Heart right ventricle (tissue), 16 donors: ENCODE measurements at places on chromosomes 12 and 14.

DNA sequence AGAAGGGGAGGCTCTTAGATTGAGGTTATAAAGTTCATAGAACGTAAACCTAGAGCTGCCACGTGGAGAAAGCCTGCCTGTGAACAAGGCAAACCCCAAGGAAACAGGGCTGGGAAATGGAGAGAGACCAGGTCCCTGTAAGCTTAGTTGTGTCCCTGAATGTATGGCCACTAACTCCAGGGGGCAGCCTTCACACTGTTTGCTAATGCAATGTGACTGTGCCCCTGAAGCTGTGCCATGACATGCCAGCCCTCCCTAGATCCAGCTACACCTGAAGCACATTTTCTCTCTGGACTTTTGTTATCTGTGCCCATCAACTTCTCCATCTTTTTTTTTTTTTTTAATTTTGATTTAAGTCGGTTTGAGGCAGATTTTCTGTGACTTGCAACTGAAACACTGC is 60.6 kb upstream of the TMCC3 start:
- no peak for DNase-seq

GRCh38 chr14:91142214-91142668 is 28.4 kb downstream of the DGLUCY start:
- no peak for DNase-seq

DNA sequence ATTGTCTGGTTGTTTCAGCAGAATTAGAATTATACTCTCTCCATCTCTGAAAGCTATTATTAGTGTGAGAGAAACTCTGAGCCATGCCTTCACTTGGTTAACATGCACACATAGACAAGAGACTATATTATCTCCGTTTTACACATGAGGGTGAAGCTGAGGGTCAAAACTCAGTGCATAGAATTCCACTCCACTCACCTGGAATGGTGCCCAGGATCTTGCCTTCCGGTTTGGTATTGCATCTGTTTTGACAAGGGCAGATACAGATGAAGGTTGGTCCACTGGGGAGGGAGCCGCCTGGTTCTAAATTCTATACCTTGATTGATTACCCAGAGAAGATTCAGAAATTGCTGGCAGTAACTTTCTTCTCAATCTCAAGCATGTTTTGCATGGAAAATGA is 149.5 kb upstream of the PELI2 start:
- no peak for DNase-seq

GRCh38 chr14:74636424-74637177 is 24.6 kb upstream of the LTBP2 start:
- DNase-seq, result no peak

GRCh38 chr14:46051796-46052195 is 599.8 kb downstream of the RPL10L start:
- DNase-seq, result no peak

DNA sequence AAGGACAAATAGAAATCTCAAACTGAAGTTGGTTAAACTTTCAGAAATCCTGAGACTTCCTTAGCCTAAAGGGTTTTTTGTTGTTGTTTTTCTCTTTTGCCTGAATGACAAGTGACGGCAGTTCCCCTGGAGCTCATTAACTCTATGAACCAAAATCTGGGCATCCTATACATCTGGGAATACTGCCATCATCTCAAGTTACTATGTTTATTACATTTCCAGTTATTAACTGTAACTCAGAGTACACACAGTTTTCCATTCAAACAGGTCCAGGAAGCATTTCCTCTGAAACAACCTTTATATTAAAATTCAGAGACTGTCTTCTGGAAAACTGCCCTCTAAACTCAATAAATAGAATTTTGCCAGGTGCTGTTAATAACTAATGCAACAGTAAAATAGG is 55.6 kb upstream of the CDKL1 start:
- no peak for DNase-seq

DNA sequence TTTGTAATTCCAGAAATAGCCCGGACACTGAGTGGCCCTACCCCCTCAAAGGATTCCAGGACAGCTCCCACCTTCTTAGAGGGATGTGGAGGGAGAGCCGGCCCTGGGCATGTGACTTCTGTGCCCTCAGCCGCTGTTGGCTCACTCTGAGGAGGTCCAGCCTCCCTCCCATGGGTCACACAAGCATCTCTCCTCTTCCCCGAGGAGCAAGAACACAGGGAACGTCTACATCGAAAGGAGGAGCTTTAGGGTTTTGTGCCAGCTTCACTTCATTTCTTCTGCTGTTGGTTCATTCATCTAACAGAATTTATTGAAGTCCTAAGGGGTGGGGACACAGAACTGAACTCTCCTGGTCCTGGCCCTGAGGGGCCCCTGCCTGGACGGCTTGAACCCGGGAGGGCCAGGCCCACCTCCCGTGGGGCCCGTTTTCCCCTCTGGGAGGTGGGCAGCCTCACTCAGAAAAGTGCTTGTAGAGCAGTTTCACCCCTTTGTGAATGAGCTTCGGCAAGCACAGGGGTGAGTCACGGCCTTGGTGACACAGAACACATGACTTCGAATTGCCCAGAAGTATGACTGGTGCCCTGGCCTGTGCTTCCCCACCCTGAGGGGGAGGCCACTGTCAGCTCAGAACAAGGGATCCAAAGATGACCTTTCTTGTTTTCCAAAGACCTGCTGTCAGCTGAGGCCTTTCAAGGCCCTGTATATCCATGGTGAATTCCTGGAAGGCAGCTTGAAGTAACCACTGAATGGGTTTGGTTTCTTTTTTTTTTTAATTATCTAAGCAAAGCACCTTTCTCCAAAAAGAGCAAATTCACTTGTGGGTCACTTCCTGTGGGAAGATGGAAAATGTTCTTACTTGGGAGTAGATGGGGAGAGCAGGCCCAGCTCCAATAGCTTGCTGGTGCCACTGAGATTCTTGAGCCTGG is 39.2 kb downstream of the NFKBIA start:
- DNase-seq, result no peak
